ENCODE measurements at places on chromosomes 6 and 20.

GRCh38 chr6:18485660-18486435 lies 98.7 kb downstream of the RNF144B start:
- no peak for DNase-seq

DNA sequence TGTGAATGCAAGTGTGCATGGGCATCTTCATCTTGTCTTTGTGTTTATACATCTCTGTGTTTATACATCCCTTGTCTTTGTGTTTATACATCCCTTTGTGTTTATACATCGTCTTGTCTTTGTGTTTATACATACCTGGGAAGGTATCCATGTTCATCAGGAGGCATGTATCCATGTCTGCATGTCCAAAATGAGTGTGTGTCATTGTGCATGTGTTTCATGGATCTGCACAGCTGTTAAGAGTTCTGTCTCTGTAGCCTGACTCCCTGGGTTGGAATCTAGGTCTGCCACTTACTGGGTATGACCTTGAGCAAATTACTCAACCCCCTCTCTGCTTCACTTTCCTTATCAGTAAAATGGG lies 50.1 kb upstream of the SIRPA start:
- DNase-seq: no peak

DNA sequence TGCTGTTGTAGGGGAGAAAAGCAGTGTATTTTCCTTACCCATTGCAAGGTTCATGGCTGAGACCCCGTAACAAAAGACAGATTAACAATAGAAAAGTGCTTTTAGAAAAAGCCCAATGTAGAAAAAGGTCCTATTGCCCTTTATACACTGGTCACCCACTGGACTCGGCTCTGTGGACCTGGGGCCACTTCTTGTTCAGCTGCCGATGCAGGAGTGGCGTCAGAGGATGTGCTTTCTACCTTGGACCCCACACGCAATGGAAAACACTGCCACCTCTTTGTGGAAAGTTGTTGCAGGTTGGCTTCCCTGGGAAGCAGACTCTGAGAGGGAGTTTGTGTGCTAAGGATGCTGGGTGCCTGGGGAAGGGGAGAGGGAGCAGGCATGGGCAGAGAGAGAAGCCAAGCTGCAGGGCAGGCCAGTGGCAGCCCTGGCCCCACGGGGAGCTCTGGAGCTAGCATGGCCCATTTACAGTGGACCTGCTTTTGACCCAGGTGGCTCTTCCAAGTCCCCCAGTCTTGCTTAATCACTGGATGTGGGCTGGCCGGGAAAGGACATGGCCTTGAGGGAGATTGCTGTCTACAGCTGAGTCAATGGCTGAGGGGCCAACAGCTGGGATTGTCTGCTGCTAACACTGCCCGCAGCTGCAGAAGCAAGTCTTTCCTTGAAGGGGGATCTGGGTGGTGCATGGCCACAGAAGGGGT lies 142.9 kb downstream of the CDC5L start:
- no peak for DNase-seq

- DNase-seq: no peak
Observed at GRCh38 chr20:22821081-22821727, 213.9 kb upstream of the SSTR4 start.

DNA sequence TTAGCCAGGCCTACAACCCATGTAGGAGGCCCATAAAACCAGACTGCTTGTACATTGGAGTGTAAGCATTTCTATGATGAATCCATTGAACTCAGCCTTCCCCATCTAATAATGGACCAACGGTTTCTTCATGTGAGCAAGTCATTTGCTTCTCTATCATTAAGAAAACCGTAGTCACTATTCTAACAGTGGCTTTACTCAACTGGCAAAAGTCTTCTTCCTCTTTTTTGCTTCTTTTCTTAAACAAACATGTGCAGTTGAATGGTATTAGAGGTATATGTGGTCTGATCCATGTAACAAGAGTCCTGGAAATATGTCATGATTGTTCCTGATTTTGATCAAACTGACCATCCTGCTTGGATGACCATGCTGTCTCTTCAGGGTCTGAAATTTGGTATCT lies 132.4 kb upstream of the STXBP5 start:
- no peak for DNase-seq

GRCh38 chr20:47359530-47360296 lies 3.2 kb upstream of the ZMYND8 start:
- DNase-seq: no peak

GRCh38 chr6:153842491-153842890 lies 196.5 kb upstream of the OPRM1 start:
- no peak for DNase-seq

GRCh38 chr6:4125933-4126864 lies 9.2 kb downstream of the ECI2 start:
- DNase-seq: no peak

GRCh38 chr6:75864446-75864845 lies 115.4 kb downstream of the MYO6 start:
- DNase-seq: no peak

DNA sequence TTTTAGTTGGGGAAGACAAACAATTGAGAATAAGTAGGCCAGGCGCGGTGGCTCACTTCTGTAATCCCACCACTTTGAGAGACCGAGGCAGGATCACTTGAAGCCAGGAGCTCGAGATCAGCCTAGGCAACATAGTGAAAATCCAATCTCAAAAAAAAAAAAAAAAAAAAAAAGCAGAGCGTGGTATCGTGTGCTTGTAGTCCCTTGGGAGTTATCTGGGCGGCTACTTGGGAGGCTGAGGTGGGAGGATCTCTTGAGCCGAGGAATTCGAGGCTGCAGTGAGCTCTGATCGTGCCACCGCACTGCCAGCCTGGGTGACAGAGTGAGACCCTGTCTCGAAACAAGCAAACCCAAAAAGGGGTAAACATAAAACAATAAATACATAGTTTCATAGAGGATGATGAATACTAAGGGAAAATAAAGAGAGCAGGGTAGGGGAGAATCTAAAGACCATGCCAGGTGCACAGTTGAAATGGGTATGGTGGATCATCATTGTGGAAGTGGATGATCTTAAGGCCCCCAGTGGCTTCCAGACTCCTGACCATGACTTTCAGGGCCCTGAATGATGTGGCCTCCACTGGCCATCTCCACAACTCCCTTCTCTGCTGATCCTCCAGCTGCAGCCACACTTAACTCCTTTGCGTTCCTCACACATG lies 947 bp downstream of the POFUT1 start:
- no peak for DNase-seq
